Activated T-cell treated with anti-CD3 and anti-CD28 coated beads, Interleukin-2, amount 50 U/mL, for 1 hour (primary cell): ENCODE measurements at places on chromosomes 11 and 22.

- DNase-seq = no peak
Measured at GRCh38 chr22:46788441-46789172, 26.2 kb downstream of the TBC1D22A start.

DNA sequence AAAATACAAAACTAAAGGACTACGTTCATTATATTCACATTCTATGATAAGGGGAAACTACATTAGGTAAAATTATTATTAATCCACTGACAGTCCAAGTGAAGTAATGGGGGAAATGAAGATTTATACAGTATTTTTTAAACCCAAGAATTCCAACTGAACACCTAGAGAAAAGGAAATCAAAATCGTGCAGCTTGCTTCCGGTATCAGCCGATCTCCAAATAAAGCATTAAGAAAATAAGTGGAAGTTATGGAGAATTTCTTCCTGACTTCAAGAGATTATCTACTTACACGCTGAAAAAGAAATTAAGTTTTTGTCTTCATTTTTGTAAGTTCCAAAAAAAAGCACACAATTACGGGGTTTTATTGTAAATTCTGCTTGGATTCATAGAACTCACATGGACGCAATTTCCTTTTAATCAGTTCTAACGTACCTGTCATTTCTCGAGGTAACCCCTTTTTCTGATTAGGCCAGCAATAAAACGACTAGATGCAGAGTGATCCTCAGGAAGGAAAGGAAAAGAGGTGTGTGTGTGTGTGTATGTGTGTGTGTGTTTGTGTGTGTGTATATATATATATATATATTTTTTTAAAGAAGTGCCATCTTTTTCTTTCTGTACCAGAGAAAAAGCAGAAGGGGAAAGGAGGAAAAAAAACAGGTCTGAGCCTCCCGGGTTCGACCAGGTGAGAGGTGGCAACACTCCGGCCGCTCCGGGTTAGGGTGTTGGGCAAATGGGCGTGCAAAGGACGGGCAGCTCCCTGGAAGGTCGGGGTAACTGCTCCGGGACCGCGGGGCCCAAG is 1.1 kb downstream of the ZBTB44 start:
- DNase-seq = no peak

- no peak for DNase-seq
Measured at GRCh38 chr11:65304110-65304509, 10.6 kb upstream of the CDC42EP2 start.

GRCh38 chr22:41308054-41308453 is 6.7 kb downstream of the ZC3H7B start:
- DNase-seq = no peak

GRCh38 chr22:31082606-31083376 is 1.7 kb downstream of the SMTN start:
- DNase-seq = peak; percentile 54

GRCh38 chr11:303363-303762 is 4.0 kb upstream of the IFITM5 start:
- DNase-seq = no peak

- no peak for DNase-seq
Measured at GRCh38 chr11:59630493-59630892, 14.9 kb upstream of the OSBP start.

DNA sequence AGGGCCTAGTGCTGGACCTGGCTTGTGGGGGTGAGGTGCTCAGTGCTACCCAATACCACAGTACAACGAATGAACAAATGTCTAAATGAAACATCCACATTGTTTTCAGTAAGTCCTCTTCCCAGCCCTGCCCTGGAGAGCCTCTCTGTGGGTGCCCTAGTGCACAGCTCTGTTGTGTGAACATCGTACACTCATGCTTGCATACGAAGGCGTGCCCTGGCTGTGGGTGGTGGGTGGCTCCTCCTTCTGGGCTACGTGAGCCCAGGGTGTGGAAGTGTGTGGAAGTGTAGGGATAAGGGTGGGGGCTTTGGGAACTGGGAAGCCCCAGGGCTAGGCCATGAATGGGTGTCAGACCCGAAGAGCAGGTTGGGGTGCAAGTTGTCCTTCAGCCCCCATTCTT is 592 bp upstream of the NLRX1 start:
- no peak for DNase-seq

DNA sequence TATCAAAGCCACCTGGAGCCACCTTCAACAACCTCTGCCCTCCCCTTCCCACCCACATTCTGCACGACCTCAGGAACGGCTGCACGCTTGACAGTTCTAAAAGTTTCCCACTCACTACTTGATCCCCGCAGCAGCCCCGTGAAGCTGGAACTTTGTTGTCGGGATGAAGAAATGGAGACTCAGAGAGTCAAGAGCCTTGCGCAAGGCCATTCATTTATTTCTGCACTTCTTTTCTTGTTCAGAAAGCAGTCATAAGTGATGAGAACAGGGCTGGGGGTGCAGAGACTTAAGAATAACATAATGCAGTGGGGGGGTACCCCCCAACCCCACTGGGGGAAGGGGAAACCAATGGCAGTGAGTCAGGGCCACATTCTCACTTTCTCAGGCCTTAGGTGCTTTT is 2.2 kb upstream of the ZFTA start:
- DNase-seq = no peak

- DNase-seq = no peak
Measured at GRCh38 chr11:134727204-134727603, 315.2 kb upstream of the B3GAT1 start.

DNA sequence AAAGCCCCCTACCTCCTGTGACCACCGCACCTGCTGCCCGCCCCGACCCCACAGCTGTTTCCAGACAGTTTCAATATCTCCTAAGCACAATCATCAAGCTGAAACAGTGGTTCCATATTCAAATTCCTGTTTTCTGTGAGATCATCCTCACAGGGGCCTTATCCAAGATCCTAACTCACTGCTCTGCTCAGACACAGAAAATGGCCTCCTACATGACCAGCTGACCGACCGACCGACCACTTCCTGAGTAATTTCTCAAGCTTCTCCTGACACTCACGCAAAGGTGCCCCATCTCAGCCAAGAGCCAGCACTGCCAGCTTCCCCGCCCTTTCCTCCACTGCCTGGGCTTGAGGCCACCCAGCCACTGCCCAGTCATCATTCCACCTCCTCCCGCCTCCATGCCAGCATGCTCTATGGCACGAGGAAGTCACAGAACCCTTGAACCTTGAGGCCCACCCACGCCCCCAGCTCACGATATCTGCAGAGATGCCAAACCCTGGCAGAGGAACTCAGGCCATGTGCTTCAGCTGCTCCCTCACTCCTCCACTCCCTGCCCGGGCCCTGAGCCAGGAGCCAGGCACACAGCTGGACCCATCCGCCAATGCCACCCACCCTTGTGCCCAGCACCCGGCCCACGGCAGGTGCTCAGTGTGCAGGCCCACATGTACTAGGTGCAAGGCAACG is 14.0 kb downstream of the KIAA0930 start:
- DNase-seq = no peak

- DNase-seq = no peak
Measured at GRCh38 chr11:14318581-14318981, 40.4 kb downstream of the RRAS2 start.

DNA sequence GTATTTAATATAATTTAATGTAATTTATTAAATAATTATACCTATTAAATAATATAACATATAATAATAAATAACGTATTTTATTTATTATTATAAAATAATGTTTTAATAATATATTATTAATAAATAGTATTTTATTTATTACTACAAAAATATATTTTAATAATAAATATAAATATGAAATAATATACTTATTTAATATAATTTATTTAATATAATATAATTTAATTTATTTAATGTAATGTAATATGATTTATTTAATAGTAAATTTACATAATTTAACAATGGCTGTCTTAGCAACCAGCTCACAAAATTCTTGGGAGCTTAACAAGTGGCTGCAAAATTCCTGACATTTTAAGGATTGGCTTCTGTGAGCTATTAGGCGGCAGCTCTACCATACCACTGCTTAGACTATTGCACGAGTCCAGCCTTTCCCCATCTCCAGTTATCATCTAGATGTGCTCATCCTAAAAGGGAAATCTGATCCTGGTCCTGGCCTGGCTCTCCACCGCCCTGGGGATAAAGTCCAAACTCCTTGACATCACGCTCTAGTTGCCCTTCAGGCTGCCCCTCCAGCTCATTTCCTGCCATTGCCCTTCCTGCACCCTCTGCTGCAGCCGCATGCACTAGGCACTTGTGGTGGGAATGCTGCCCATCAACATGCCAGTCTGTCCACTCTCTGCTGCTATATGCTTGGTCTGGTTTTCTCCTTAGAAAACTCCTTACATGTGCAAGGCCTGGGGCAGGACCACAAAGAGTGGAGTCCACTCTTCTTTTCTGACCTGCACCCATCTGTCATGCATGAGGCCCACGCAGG is 9.8 kb downstream of the MMP20 start:
- DNase-seq = no peak

GRCh38 chr11:9615031-9615451 is 41.6 kb downstream of the WEE1 start:
- no peak for DNase-seq

DNA sequence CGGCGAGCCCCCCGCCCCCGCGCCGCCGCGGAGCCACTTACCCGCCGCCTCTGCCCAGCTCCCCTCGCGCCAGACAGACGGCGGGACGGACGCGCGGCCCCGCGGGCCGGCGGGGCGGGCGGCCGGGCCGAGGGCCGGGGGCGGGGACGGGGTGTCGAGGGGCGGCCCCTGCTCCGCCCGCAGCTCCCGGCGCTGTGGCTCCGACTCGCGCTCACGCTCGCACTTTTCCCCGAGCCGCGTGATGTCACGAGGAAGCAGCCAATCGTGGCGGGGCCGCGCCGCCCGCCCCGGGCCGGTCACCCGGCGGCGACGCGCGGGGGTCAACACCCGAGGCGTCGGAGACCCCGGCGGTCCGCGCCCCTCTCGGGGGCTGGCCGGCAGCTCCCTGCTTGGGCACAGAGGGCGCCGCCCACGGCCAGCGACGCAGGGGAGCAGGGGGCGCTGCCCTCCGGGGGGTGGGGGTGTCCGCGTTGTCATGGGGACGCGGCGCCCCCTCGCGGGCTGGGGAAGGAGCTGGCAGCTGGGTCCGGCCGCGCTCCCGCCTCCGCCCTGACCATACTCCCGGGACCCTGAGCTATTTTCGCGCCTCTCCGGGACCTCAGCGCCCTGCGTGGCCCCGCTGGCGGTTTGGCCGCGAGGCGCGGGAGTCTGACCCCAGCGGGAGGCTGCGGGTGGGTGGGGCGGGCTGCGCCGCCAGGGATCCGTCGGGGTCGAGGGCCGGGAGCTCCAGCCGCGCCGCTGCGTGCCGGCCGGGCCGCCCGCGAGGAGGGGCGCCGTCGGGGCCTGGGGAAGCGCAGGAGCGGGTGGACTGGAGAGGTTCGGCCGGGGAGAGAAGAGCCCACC is at the start of gene CHRM4:
CHRM4 (minus strand) TSS at position 199 of the 843 bp plus-strand sequence. CDS start 5,219 bp downstream, outside the sequence.
- DNase-seq = no peak

DNA sequence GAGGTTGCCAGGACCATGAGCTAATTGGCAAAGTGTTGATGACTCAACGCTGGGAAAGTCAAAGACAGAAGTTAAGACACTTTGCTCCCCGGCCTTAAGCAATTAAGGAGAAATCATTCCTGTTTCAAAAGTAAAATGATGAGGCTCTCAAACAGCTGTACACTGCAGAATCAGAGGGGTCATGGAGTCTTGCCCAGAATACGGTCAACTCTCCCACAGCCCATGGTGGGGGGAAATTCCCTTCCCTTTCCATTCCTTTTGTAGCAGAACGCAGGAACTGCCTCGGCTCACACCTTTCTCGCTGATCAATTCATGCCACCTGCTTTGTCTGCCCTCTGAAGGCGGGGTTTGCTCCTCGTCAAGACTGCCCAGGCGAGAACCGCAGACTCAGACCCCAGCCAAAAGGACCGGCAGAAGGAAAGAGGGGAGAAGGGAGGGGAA is 52.8 kb downstream of the MN1 start:
- DNase-seq = no peak

DNA sequence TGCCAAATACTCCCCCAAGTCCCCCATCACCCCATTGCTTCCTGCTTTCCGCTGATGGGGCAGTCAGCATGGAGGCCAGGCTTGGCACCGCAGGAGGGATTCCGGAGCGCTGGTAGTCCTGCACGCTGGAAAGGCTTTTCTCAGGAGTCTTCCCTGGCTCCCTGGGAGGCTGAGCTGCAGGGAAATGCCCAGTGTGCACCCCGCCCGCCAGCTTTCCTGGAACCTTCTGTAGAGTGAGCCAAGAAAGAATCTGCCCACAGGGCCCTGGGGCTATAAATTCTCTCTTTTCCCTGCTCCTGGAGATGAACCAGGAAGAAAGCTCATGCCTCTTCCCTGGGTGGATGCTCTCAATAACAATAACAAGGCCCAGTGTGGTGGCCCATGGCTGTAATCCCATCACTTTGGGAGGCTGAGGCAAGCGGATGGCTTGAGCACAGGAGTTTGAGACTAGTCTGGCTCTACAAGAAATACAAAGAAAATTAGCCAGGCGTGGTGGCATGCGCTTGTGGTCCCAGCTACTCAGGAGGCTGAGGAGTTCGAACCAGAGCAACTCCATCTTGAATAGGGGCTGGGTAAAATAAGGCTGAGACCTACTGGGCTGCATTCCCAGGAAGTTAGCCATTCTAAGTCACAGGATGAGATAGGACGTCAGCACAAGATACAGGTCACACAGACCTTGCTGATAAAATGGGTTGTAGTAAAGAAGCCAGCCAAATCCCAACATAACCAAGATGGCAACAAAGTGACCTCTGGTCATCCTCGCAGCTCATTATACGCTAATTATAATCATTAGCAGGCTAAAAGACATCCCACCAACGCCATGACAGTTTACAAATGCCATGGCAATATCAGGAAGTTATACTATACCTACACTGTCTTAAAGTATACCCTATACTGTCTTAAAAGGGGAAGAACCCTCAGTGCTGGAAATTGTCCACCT is 46.4 kb upstream of the FTH1 start:
- DNase-seq = peak; percentile 10

- DNase-seq = peak; percentile 85
Measured at GRCh38 chr11:35138943-35139721, at the start of gene CD44. Gene CD44, plus strand, starts transcription at chr11:35139171. Its CDS starts 133 bp downstream, at chr11:35139304.

- DNase-seq = no peak
Measured at GRCh38 chr11:27287205-27287604, 75.8 kb downstream of the CCDC34 start.

DNA sequence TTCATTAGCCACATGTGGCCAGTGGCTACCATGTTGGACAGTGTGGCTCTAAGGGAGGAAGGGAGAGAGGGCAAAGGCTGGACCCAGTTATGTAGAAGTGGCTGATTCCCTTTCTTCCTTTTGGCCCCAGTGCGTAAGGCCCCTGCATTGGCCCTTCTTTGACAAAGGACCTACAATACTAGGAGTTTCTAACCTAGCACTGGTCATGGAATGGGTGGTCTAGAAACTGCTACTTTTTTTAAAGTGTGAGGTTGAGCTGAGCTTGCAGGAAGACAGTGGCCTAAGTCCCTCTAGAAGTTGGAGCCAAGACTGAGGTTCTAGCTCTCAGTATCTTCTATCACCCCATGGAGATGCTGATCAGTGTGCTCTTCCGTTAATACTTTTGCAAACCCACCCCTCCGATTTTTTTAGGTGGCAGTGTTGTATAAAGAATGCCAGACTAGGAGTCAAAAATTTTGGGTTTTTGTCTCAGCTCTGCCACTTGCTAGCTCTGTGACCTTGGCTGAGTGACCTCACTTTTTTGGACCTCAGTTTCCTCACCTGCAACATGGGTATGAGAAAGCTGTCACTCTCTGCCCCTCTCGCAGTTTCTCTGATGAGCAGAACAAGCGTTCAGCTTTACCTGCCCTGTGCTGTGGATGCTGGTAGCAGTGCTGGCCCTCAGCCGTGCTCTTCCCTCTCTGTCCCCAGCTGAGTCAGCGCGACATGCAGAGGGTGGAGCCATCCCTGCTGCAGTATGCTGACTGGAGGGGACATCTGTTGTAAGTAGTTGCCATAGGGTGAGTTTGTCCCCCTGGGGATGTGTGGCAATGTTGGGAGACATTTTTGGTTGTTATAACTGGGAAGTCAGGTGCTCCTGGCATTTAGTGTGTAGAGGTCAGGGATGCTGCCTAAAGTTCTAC is 6.9 kb downstream of the ACCS start:
- DNase-seq = no peak
